CD4-positive, alpha-beta memory T cell (primary cell): ENCODE measurements at places on chromosomes 2 and 18.

GRCh38 chr2:130720528-130720927 lies 8.3 kb upstream of the GPR148 start:
- no peak for DNase-seq

DNA sequence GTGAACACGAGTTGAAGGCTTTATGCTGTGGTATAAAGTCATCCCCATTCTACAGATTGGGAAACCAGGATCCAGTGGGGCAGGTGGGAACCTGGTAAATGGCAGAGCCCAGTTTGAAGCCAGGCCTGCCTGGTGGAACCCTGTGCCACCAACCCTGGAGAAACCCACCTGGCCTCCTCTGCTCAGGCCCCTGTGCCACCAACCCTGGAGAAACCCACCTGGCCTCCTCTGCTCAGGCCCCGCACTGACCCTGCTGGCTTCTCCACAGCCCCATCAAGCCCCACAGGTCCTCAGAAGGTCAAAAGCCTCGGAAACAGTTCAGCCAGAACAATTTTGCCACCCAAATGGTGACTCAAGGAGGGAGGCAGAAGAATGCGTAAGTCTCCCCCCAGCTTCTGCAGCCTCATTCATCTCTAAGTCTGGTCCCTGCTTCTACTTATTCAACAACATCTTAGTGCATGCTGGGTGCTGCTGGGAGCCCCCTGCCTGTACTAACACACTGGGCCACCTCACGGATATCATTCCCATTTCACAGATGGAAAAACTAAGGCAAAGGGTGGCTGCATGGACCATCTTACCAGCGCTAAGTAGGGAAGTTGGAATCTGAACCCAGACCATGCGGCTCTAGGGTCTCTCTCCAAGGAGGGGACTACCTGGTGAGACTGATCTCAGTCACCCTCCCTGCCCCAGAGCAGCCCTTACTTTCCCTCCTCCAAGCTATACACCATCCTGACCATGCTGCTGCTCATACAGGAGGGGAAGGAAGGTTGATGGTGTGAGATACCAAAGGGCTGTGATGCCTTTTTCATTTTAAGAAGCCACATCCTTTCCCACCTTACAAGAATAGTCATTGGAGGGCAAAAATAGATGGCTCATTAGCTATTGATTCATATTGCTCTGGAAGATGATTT lies 93.7 kb upstream of the ID2 start:
- peak; percentile 50 for DNase-seq

GRCh38 chr2:39608263-39608575 lies 57.5 kb upstream of the TMEM178A start:
- DNase-seq, result no peak

DNA sequence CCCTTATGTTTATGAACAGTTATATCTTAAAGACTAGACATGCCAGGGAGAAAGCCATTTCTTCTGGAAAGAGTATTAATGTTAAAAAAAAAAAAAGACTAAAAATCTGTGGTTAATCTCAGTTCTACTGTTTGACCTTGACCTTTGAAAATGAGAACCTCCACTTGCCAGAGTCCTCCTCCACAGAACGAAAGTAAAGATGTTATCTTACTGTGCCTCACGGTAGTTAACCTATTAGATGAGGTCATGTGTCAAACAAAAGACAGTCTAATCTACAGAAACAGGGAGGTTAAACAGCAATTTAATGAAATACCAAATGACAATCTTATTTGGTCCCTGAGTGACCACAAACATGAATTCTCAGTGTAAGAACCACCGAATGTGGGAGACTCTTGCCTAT lies 51.2 kb downstream of the SLC14A2 start:
- peak; percentile 61 for DNase-seq

DNA sequence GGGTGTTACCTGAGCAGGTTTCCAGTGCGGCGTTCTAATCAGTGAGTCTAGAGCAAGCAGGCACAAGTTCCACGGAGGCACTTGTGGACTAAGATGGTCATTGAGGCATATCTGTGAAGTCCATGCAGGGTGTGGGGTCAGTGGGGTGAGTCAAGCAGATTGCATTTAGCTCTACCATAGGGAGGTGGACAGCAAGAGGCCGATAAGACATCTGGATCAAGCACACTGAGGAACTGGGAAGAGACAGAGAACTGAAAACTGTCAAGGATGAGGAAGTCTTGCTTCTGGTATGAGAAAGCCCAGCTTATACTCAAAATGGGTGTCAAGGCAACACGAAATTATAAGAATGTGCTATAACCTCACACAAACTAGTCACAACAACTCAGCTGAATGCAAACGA lies 61.2 kb upstream of the SLC39A10 start:
- no peak for DNase-seq
